NCI-H1417 treated with DMSO at 0.1 percent for 48 hours (cell line): ENCODE measurements at places on chromosomes 5 and 9.

- DNase-seq = no peak
Measured at GRCh38 chr5:58012102-58012501, 447.8 kb downstream of the PLK2 start.

- DNase-seq = no peak
Measured at GRCh38 chr9:128025736-128026135, 41.4 kb downstream of the NAIF1 start.

- no peak for DNase-seq
Measured at GRCh38 chr5:159161361-159162214, 47.8 kb downstream of the RNF145 start.

- no peak for DNase-seq
Measured at GRCh38 chr5:10519729-10520128, 44.1 kb upstream of the ANKRD33B start.

DNA sequence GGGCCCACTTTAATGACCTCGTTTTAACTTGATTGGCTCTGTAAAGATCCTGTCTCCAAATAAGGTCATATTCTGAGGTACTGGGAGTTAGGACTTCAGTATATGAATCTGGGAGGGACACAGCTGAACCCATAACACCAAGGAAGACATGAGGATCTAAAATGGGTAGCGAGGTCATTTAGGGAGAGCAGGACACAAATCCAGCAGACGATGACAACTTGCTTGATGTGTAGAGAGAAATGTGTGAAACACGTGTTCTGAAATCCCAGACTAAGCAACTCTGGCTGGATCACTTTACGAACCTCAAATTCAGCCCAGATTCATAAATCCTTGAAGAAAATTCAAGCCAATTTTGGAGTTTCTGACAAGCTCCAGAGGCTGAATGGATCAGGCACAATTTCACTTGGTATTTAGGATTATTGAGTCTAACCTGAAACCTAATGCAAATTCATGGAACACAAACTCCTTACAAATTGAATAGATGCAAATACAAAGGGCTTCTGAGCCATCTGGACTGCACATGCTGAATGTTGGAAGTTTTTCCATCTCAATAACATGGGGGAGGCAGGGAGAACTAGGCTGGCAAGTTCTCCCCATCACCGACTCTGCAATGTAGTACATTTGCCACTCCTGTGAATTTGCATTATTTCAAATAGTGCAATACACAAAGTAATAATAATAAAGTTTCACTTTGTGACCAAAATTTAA is 74.0 kb upstream of the SLC30A5 start:
- no peak for DNase-seq
